ENCODE measurements at places on chromosomes 11 and 22.

GRCh38 chr11:10409207-10409661 lies 45.8 kb upstream of the AMPD3 start:
- no peaks in the 10 kb centered on the region for H3K36me3 ChIP-seq
- peaks cover 45% of the 10 kb centered on the region for H3K4me1 ChIP-seq
- peaks cover 4% of the 10 kb centered on the region for H3K27me3 ChIP-seq

DNA sequence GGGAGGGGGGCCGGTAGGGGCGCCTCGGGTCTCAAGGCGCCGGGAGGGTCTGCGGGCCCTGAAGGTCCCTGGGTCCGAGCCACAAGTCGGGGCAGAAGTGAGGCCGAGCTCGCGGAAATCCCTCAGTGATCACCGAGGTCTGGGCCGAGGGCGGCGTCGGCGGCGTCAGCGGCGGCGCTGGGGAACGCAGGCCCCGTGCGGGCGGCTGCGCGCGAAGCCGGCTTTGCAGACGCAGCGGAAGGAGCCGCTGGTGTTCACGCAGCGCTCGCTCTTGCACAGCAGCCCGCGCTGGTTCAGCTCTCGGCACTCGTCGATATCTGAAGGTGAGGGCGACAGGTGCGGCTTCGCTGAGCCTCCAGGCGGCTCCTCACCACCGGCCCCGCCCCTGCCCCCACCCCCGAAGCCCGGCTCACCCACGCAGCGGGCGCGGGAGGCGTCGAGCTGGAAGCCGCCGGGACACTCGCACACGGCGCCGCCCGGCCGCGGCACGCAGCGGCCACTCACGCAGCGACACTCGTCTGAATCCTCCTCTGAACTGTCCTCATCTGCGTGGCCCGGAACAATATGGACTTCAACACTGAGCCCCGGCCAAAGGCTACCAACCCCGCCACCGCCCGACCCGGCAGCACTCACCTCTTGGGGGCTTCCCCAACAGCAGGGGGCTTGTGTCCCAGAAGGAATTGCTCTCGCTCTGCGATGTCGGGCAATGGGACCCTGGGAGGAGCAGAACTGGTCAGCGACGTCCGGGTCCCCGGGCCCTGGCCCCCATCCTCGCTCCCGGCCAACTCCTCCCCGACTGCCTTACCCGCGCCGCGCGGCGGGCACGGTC lies 14.2 kb downstream of the SCYL1 start:
- no peak for DNase-seq
- no peaks in the 10 kb centered on the region for H3K27me3 ChIP-seq
- peak overlapping the region; percentile 18 for H3K4me3 ChIP-seq
- H3K36me3 ChIP-seq, result peaks cover 17% of the 10 kb centered on the region
- no peak overlapping the region for H3K27ac ChIP-seq

DNA sequence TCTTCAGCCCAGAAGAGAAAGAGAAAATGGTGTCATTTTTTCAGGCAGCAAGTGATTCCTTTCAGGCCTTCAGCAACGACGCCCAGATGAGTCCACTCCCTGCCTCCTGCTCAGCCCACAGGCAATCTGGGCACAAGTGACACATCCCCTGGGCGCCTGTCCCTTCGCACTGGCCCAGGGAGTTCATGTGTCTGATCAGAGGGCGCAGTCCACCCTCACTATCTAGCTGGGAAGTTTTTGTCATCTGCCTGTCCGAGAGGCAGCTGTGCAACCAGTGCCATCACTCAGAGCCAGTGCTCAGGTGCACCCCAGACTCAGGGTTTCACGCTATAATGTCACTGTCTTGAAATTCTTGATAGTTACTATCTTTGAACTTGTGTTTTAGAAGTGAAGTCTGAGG lies 1.4 kb upstream of the KCNQ1OT1 start:
- H3K4me3 ChIP-seq, result peak overlapping the region; percentile 66
- H3K27me3 ChIP-seq, result peaks cover 12% of the 10 kb centered on the region
- peaks cover 13% of the 10 kb centered on the region for H3K36me3 ChIP-seq

DNA sequence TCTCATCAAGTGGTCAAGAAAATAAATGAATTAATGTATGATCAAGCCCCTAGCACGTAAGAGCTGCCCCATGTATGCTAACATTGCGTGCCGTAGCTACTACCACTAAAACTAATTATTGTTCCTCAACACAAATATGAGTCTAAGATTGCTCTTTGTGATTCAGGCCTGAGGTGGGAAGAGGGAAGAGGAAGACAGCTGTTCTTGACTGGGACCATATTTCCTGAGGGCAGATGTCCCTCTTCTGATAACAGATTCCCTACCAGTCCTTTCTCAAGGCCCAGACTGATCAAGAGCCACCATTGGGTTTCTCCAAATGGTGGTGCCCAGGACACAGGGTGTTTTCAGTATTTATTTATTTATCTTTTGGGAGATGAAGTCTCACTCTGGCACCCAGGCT lies 87.2 kb upstream of the CADM1 start:
- no peak for DNase-seq
- H3K27ac ChIP-seq, result no peak overlapping the region
- no peak overlapping the region for H3K4me3 ChIP-seq
- no peaks in the 10 kb centered on the region for H3K27me3 ChIP-seq

DNA sequence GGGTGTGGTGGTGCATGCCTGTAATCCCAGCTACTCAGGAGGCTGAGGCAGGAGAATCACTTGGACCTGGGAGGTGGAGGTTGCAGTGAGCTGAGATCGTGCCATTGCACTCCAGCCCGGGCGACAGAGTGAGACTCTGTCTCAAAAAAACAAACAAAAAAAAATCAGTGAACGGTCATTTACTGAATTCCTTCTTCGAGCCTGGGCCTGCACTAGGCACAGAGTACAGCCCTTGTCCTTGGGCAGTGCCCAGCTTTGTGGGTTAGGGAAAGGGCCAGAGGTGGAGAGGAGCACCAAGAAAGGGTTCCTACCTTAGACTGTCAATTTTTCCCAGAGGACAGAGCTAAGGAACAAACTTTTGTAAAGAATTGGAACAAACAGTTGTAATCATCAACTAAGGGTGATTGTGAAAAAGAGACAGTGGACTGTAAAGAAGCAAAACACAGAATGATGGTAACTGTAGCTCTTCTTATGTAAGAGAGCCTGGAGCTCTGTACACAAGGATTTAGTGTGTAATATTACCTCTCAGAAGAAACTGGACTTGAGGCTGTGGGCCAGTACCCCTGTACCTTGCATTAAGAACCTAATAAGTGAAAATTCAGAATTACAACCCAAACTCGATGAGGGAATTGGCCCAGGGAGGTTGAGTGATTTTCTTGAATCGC lies 10.8 kb downstream of the GVQW3 start:
- no peaks in the 10 kb centered on the region for H3K36me3 ChIP-seq
- no peak overlapping the region for H3K27ac ChIP-seq
- H3K4me1 ChIP-seq, result no peaks in the 10 kb centered on the region
- H3K4me3 ChIP-seq, result no peak overlapping the region
- peaks cover 6% of the 10 kb centered on the region for H3K27me3 ChIP-seq

GRCh38 chr11:15985127-15985859 lies 371.1 kb downstream of the SOX6 start:
- no peak overlapping the region for H3K4me3 ChIP-seq
- no peak for DNase-seq
- no peak overlapping the region for H3K27ac ChIP-seq
- H3K27me3 ChIP-seq, result no peaks in the 10 kb centered on the region

DNA sequence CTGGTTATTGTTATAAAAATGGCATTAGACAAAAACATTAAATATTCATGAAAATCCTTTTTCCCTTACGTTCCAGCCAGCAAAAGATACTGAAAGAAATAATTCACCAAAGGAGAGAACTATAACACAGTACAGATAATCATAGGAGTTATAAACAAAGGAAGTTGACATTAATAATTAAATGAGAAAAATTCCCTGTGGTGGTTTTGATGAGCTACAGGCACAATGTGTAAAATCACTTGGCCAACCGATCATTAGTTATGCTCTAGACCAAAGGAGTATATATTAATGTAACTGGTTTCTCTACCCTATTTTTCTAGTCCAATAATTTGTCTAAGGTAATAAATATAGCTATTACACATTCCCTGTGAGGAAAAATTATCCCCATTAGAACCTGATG lies 534.7 kb downstream of the CNTN5 start:
- H3K27ac ChIP-seq, result no peak overlapping the region
- H3K4me3 ChIP-seq, result no peak overlapping the region
- no peaks in the 10 kb centered on the region for H3K36me3 ChIP-seq
- no peak for DNase-seq

GRCh38 chr22:35746946-35747703 lies 29.5 kb downstream of the APOL5 start:
- no peaks in the 10 kb centered on the region for H3K27me3 ChIP-seq
- no peak overlapping the region for H3K27ac ChIP-seq
- DNase-seq, result no peak
- H3K4me3 ChIP-seq, result no peak overlapping the region
- no peaks in the 10 kb centered on the region for H3K4me1 ChIP-seq

DNA sequence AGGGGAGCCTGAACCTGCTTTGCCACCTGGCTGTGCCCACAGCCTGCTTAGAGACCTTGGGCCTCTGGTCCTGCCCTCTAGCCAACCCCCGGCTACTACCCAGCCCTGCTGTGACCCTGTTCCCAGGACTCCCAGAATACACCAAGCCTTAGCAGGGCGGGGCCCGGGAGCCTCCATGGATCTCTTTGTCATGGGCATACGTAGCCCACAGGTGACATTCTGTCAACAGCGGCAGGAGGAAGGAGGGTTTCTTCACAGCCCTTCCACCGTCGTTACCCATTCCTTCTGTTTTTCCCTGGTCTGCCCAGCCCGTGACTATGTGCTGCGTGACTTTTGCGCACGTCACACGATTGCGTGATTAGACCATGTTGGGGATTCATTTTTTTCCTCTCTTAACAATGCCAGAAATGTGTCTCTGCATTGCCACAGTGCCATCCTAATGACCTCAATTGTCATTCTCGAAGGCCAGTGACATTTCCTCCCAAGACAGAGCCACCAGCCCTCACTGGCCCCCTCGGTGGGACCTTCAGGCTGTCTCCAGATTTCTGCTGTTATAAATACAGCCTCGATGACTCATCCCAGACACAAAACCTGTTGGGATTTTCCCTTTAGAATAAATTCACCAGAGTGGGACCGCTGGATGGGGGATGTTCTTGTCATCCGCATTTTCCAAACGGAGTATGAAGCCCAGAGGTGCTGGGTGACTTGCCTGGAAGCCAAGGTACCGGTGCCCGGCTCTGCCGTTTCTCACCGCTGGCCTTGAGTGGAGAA lies 9.0 kb downstream of the SYT12 start:
- no peak overlapping the region for H3K4me3 ChIP-seq
- no peak overlapping the region for H3K27ac ChIP-seq
- H3K27me3 ChIP-seq, result peaks cover 91% of the 10 kb centered on the region
- no peaks in the 10 kb centered on the region for H3K4me1 ChIP-seq
- H3K36me3 ChIP-seq, result no peaks in the 10 kb centered on the region

- DNase-seq, result no peak
- H3K36me3 ChIP-seq, result no peaks in the 10 kb centered on the region
Observed at GRCh38 chr11:121932646-121933185, 183.3 kb downstream of the BLID start.

GRCh38 chr11:66068154-66068821 lies 1.8 kb upstream of the PACS1 start:
- peaks cover 71% of the 10 kb centered on the region for H3K36me3 ChIP-seq
- H3K27me3 ChIP-seq, result no peaks in the 10 kb centered on the region
- H3K4me1 ChIP-seq, result peaks cover 67% of the 10 kb centered on the region
- peak overlapping the region; percentile 92 for H3K27ac ChIP-seq

- DNase-seq, result no peak
- H3K4me3 ChIP-seq, result no peak overlapping the region
- H3K27me3 ChIP-seq, result peaks cover 24% of the 10 kb centered on the region
Observed at GRCh38 chr22:27752771-27753170, 48.8 kb downstream of the MN1 start.
